A549 treated with ZK216348 at 1 μM for 4 hours (cell line): ENCODE measurements at places on chromosomes 5 and 9. TPM values are rescaled to one million over a fixed set of nuclear protein-coding genes. Genes with fewer than 3 reads are reported as not detected.

ABO gene
- 0.19 TPM in 1 of 5 replicates, not detected in the others for total RNA-seq

TLR4 gene
- total RNA-seq, result 0.05 to 0.16 TPM (median 0.13 TPM) in 5 replicates

PTGS1 gene
- total RNA-seq, result 1.3 to 1.6 TPM (median 1.6 TPM) in 5 replicates

CKMT2 gene
- total RNA-seq, result not detected in 5 replicates

TEX48 gene
- total RNA-seq, result not detected in 5 replicates
